Natural killer cell (primary cell): ENCODE measurements at places on chromosomes 7 and 10. TPM values are rescaled to one million over a fixed set of nuclear protein-coding genes. Genes with fewer than 3 reads are reported as not detected.

Gene LIPJ
- not detected for total RNA-seq

Gene PHYH
- 7.2 TPM for total RNA-seq

DNA sequence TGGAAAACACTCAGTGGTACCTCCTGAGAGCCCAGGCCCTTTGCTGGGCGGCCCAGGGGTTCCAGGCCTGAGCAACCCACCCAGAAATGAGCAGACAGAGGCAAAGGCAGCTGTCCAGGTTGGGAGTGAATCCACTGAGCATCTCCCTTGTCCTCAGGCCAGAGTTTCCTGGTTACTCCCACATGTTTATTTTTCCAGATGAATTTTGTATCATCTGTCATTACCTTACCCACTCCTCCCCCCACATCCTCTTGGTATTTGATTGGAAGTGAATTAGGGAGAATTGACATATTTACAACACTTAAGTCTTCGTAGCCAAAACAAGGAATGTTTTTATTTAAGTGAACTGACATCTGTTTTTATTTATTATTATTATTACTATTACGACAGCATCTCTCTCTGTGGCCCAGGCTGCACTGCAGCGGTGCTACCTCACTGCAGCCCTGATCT, 13.2 kb upstream of the LMBR1 start:
- no peak for DNase-seq

Gene OR2A12
- total RNA-seq = not detected

Gene ZC3HAV1L
- total RNA-seq = 1.1 TPM

DNA sequence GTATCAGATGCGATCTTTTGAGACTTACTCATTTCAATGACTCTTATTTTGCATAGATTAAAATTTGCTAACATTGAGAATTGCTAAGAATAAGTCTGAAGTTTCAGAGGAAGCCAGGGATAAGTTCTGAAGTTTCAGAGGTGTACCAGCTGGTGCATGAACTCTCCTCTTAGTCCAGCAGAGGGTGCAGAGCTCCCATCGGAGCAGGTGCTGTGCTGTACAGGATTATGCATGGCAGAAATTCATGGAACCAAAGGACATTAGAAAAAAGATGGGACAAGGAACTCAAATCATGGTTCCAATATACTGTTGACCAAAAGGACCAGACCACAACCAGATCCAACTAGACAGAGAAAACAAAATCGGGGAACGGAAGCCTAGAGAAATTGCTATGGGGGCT, 41.9 kb downstream of the MGAM2 start:
- H3K36me3 ChIP-seq = no peaks in the 10 kb centered on the region
- no peak overlapping the region for H3K4me3 ChIP-seq
- no peak for DNase-seq
- H3K27me3 ChIP-seq = no peaks in the 10 kb centered on the region
- H3K27ac ChIP-seq = no peak overlapping the region

DNA sequence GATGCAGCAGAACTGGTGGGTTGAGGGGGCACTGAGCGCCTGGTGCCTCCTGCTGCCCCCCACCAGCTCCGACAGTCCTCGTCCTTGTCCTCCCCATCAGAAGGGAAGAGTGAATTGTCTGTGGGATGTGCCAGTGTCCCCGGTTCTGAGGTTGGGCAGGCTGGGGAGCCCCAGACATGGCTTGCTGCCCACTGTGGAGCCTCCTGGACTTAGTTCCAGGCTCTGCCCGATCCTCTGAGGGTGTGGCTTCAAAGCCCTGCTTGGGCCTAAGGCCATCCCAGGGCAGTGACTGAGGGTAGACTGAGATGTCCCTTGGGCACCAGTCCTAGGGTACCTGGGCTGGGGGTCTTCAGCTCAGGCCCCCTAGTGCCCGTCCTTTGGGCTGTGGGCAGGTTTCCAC, 168.8 kb downstream of the RNF216 start:
- no peak overlapping the region for H3K27ac ChIP-seq
- no peaks in the 10 kb centered on the region for H3K36me3 ChIP-seq
- peaks cover 3% of the 10 kb centered on the region for H3K4me1 ChIP-seq
- DNase-seq = no peak
- no peak overlapping the region for H3K4me3 ChIP-seq

DNA sequence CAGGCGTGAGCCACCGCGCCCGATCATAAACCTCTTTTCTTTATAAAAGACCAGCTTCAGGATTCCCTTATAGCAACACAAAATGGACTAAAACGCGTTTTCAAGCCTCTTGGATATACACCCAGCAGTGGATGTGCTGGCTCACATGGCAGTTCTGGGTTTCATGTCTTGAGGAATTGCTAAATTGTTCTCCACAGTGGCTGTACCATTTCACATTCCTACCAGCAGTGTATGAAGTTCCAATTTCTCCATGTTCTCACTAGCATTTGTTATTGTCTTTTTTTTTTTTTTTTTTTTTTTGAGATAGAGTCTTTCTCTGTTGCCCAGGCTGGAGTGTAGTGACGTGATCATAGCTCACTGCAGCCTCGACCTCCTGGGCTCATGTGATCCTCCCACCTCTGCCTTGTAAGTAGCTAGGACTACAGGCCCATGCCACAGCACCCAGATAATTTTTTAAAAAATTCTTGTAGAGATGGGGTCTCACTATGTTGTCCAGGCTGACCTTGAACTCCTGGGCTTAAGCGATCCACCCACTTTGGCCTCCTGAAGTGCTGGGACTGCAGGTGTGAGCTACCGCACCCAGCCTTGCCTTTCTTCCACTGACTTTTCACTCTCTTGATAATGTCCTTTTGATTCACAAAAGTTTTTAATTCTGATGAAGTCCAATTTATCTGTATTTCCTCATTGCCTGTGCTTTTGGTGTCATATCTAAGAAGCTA, 17.4 kb downstream of the TECPR1 start:
- no peak for DNase-seq
- H3K4me3 ChIP-seq = no peak overlapping the region
- H3K4me1 ChIP-seq = no peaks in the 10 kb centered on the region

- no peak for DNase-seq
- no peak overlapping the region for H3K4me3 ChIP-seq
- H3K4me1 ChIP-seq = no peaks in the 10 kb centered on the region
- H3K27ac ChIP-seq = no peak overlapping the region
These were observed 154.1 kb upstream of the ZMIZ1 start for GRCh38 chr10:78914502-78915189.

DNA sequence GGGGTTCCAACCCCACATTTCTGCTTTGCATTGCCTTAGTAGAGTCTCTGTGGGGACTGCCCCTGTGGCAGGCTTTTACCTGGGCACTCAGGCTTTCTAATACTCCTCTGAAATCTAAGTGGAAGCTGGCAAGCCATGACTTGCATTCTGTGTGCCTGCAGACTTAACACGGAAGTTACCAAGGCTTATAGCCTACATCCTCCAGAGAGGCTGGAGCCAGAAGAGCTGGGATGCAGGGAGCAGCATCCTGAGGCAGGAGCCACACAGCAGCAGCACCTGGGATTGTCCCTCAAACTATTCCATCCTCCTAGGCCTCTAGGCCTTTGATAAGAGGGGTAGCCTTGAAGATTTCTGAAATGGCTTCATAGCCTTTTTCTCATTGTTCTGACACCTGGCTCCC, 22.1 kb upstream of the ABCC2 start:
- no peaks in the 10 kb centered on the region for H3K4me1 ChIP-seq
- H3K27ac ChIP-seq = no peak overlapping the region
- H3K27me3 ChIP-seq = no peaks in the 10 kb centered on the region
- DNase-seq = no peak
- H3K4me3 ChIP-seq = no peak overlapping the region
- peaks cover 49% of the 10 kb centered on the region for H3K36me3 ChIP-seq

Gene FAM221A
- total RNA-seq = 6.9 TPM

Gene SLC39A12
- not detected for total RNA-seq

GRCh38 chr7:40551685-40552576, 417.1 kb downstream of the SUGCT start:
- no peaks in the 10 kb centered on the region for H3K36me3 ChIP-seq
- no peak for DNase-seq
- no peaks in the 10 kb centered on the region for H3K27me3 ChIP-seq
- H3K4me3 ChIP-seq = no peak overlapping the region

DNA sequence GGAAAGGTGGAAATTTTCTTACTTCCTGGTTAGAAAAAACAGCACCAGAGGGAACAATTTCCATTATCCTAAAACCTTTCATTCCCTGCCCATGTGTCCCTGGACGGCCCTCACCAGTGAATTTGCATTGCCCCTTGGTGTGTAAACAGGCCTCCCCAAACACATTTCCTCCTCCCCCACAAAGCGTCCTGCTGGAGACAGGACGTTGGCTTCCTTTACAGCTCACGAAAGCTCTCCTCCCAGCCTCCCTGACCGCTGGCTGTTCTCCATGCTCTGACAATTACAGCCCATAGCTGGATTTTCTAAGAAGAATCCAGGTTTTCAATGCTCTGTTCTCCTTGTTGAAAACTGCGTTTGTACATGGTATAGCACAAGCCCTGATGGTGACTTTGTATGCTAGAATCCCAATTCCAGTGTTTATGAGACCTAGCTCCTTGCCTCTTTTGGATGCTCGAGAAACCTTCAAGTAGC, 724.2 kb upstream of the CELF2 start:
- H3K27ac ChIP-seq = no peak overlapping the region
- no peaks in the 10 kb centered on the region for H3K36me3 ChIP-seq
- DNase-seq = no peak
- H3K4me3 ChIP-seq = no peak overlapping the region
- no peaks in the 10 kb centered on the region for H3K4me1 ChIP-seq

Gene LAMB1
- not detected for total RNA-seq

DNA sequence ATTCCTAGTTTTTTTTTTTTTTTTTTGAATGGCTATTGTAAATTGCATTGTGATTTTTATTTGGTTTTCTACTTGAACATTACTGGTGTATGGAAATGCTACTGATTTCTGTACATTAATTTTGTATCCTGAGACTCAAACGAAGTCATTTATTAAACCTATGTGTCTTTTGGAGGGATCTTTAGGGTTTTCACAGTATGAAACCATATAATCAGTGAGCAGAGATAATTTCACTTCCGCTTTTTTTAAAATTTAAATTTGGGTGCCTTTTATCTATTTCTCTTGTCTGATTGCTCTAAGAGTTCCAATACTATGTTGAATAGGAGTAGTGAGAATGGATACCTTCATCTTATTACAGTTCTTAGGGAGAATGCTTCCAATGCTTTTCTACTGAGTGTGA, 102.7 kb downstream of the ZWINT start:
- H3K4me3 ChIP-seq = no peak overlapping the region
- no peaks in the 10 kb centered on the region for H3K27me3 ChIP-seq
- no peak for DNase-seq

GRCh38 chr10:36943544-36943943, 181.9 kb upstream of the ANKRD30A start:
- H3K27ac ChIP-seq = no peak overlapping the region
- no peaks in the 10 kb centered on the region for H3K27me3 ChIP-seq
- no peaks in the 10 kb centered on the region for H3K36me3 ChIP-seq
- H3K4me3 ChIP-seq = no peak overlapping the region
- no peaks in the 10 kb centered on the region for H3K4me1 ChIP-seq

- no peaks in the 10 kb centered on the region for H3K36me3 ChIP-seq
- H3K27me3 ChIP-seq = no peaks in the 10 kb centered on the region
- H3K27ac ChIP-seq = no peak overlapping the region
- DNase-seq = no peak
- no peaks in the 10 kb centered on the region for H3K4me1 ChIP-seq
These were observed 18.2 kb downstream of the LMOD2 start for GRCh38 chr7:123673752-123674398.

GRCh38 chr7:145718129-145718528, 398.5 kb upstream of the CNTNAP2 start:
- H3K36me3 ChIP-seq = no peaks in the 10 kb centered on the region
- no peaks in the 10 kb centered on the region for H3K4me1 ChIP-seq
- no peak for DNase-seq
- H3K27ac ChIP-seq = no peak overlapping the region
